ENCODE measurements at places on chromosomes 13 and 19.

- DNase-seq = peak; percentile 99
Observed at GRCh38 chr13:113820813-113821651, 42.8 kb downstream of the GAS6 start.

DNA sequence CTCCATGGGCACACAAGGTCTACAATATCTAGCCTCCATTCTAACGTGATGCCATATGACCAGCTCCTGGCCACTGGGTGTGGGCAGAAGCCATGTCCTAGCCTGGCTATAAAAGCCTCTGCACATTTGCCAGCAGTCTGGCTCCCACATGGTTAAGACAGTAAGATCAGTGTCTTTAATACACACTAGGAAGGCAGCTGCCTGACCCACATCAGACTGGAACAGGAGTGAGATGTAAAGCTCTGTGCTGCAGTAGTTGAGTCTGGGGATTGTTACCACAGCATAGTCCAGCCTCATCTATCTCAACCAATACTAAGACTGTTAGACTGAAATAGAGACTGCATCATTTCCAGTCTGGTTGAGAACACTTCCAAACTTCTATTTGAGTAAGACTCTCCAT is 533.1 kb downstream of the IRS2 start:
- DNase-seq = no peak

DNA sequence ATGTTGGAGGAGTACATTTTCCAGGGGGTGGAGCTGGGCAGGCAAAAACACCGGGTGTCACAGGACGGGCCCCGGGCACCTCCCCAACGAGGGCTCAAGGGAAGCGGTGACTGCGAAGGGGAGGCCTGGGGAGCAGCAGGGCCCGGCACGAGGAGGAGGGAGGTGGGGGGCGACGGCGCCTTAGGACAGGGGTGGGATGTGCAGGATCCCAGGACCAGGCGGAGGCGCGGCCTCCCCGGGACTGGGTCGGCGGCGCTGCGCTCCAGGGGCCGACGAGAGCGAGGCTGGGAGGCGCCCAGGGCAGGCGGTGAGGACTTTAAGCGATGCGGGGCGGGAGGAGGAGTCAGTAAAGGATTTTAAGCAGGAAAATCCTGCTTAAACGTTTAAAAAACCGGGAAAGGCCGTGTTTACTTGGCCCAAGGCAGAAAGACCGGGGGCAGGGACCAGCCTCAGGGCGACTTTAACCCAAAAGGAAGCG is 427 bp downstream of the ZNF160 start:
- DNase-seq = peak; percentile 43

DNA sequence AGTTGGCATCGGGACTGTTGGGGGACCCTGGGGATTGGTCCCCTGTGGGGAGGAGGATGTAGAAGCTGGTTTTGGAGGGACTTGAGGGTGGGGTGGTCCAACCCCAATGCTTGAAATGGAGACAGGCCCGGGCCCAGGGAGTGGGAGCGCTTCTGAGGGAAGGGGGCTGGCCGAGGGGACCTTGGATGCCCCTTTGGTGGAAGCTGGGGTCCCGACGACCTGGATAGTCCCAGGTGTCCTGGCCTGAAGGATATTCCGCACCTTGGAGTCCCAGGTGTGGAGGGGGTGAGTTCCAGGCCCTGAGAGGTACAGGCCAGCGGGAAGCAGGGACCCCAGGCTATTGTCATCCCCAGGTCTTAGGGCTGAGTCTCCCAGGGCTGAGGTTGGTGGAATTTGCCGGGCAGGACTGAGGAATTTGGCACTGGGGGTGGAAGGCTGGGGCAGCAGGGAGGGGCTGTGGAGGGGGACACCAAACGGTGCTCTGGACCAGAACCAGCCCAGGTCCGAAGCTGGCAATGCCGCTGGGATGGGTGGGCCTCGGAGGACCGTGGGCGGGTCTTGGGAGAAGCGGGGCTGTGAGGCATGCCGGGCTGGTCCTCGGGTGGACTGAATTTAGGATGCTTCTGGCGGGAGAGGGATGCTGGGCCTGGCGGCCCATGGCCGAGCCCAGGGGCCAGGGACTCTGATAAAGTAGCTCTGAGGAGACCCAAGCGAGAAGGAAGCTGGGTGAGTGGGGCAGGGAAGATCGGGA is 1.8 kb downstream of the HDGFL2 start:
- DNase-seq = no peak

- no peak for DNase-seq
Observed at GRCh38 chr19:11174336-11174735, 18.8 kb upstream of the SPC24 start.

GRCh38 chr19:1884291-1884718 is 991 bp downstream of the ABHD17A start:
- DNase-seq = no peak

GRCh38 chr19:8413629-8413995 is 507 bp downstream of the MARCHF2 start:
- no peak for DNase-seq

GRCh38 chr13:55517312-55517711 is 1623.4 kb upstream of the PRR20A start:
- DNase-seq = no peak

- no peak for DNase-seq
Observed at GRCh38 chr19:2288338-2288817, 6.4 kb upstream of the PEAK3 start.

DNA sequence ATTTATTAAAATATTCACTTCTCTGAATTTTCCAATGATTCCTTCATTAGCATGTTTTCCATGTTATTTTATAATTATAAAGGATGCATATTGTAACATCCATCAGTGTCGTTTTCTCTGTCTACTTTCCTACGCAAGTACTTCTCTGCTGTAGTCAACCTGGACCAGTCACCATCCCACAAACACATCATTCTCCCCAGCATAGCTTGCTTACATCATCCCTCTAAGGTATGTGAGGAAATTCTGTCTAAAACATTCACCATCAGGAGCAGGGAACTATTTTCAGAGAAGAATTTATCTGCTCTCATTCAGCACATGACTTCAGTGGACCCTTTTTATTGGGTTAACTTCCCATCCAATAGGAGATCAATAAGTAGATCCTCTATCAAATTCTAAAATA is 806.1 kb upstream of the ARGLU1 start:
- no peak for DNase-seq

DNA sequence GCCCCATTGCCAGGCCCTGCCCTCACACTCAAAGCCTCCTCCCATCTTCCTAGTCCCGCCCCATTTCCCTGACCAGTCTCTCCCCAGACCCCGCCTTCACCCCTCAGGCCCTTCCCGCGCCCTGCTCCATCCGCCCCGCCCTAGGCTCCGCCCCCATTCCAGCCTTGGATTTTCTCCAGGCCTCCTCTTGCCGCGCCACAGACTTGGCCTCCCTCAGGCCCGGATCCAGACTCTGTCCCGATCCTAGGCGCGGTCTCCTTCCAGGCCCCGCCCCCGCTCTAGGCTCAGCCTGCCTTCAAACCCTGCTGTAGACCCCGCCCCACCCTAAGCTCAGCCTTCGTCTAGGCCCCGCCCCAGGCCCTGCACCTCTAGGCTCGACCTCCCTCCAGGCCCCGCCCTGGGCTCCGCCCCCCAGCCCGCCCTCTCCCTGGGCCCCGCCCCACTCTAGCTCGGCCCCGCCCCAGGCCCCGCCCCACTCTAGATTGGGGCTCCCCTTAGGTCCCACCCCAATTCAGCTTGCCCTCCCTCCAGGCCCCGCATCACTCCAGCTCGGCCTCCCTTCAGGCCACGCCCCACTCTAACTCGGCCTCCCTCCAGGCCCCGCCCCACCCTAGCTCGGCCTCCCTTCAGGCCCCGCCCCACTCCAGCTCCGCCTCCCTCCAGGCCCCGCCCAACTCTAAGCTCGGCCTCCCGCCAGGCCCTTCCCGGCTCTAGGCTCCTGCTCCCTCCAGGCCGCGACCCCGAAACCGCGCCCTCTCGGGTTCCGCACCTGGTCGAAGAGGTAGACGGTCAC is 18.5 kb downstream of the LMTK3 start:
- DNase-seq = peak; percentile 98

DNA sequence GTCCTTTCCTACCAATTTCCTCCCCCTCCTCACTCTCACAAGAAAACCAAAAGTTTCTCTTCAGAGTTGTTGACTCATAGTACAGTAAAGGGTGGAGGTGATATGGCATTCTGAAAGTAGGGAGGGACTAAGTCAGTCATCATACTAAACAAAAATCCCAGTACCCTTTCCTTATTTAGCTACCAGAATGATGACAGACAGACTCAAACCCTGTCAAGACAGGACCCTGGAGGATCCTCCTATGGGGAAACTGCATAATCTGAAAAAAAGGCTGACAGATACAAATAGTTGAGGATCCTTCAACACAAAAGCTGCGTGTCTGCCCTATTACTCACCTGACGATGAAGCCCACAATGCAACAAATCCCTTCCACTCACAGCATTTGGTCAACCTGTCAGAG is 55.5 kb downstream of the CYSLTR2 start:
- no peak for DNase-seq

DNA sequence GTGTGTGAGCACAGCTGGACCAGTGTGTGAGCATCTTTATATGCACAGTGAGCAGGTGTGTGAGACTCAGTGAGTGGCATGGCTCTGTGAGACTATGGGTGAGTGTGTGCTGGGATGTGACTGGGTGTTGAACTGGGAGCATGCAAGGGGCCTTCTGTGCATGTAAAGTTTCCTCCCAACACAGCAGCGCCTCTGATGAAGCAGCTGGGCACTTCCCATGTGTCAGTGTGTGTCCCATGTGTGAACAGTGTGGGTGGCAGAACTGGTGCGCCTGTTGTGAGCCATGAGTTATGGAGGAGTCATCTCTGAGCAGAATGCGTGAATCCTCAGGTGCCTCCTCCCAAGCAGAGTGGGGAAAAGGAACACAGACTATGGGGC is 24.1 kb downstream of the LGALS16 start:
- no peak for DNase-seq

DNA sequence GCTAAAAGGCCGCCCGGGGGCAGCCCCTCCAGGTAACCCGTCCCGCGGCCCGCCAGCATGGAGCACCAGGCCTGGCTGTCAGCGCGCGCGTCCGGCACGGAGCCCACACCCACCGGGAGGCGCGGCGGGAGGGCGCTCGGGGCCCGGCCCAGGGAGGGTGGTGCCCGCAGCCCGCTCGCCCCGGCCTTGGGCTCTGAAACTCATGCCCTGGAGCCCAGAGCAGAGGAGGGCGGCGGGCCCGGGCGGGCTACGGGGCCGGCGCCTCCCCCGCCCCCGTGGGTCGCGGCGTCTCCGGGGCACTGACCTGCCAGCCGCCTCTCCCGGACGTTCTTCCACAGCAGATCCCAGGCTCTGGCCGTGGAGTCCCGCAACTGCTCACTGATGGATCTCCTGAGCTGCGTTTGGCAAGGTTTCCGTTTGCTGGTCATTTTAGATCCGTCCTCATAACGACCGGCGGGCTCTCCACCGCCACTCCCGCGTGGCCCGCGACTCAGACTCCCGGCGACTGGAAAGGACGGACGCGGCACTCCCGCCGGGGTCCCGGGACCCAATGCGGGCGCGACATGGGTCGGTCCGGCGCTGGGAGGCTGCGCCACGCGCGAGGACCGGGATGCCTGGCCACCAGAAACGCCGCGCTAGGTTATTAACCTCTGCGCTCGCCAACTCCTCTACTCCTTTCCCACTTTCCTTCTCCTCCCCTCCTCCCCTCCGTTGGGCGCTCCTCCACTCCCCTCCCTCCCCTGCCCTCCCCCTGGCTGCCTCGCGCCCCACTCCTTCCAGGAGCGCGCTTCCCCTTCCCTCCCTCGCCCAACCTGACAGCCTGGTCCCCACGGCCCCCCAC is 64.7 kb upstream of the STARD13 start:
- DNase-seq = peak; percentile 46

GRCh38 chr19:7739211-7739755 is 7.4 kb upstream of the CLEC4G start:
- DNase-seq = no peak

- peak; percentile 99 for DNase-seq
Observed at GRCh38 chr19:2462635-2463421, 6.1 kb upstream of the LMNB2 start.

- no peak for DNase-seq
Observed at GRCh38 chr19:21559444-21559843, 54.0 kb downstream of the ZNF429 start.

DNA sequence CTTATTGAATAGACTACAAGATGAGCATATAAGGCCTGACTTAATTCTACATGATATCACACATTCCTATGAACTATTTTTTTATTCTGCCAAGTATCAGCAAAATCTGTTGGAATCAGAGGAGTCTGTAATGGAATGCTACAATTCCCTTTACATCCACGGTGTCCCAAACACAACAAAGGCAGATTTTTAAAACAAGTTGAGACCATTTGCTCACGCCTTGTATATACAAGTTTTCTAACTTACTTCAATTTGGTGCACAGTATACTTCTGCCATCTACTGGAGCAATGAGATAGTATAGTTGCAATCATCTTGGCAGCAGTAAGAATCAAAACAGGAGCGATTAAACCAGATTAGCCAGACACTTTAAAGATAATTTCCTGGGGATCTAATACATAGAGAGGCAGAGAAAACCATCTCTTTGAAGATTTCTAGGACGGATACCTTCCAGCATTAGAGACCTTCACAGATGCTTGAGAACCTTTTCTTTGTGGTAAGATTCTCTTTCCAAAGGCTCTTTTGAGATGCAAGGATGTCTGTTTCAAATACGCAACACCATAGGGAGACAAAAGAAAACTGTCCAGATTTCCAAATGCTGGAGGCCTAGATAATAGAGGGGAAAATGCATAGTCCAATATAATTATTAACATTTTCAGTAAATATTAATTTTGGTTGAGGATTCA is 302.0 kb upstream of the MIR17HG start:
- DNase-seq = no peak

DNA sequence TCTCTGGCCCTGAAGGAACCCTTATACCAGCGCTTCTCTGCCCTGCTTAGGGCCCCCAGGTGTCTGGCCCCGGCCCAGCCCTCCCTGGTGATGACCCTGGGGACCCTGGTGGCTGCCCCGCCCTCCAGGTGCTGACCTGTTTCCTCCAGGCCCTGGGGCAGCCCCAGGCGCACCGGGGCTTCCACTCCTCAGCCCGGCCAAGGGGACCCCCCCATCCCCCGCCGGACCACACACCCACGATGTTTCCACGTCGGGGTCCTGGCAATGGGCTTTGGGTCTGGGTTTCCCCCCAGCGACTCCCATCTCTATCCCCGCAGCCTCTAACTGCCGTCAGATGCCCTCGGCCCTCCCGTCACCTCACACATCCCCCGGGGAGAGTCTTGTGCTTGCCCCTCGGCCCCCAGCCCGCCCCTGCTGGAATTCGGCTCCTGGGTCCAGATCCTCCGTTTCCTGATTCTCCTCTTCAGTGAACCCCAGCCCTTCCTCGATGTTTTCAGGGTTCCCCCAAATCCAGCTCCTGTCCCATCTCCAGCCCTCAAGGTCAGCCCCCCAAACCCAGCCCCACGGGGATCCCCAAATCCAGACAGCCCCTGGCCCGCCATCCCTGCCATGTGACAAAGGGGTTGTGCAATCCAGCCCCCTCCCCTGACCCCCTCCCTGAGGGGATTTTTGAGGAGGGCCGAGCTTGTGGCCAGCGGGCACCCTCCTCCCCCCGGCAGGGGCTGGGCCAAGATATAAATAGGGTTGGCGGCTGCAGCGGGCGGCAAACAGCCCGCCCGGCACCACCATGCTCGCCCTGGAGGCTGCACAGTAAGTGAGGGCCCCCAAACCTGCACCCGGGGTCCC is at the start of gene SPIB:
SPIB (plus strand) TSS at position 763 of the 846 bp plus-strand sequence; CDS start at position 788, 25 bp downstream.
- DNase-seq = no peak

- no peak for DNase-seq
Observed at GRCh38 chr13:64414381-64414780, 2815.8 kb downstream of the PCDH9 start.

- DNase-seq = no peak
Observed at GRCh38 chr19:35562336-35562735, 1.1 kb downstream of the ATP4A start.

Measured in fibroblast of gingiva (primary cell).